Upper lobe of left lung (tissue), 6 donors: ENCODE measurements at places on chromosomes 3 and 15. TPM values are rescaled to one million over a fixed set of nuclear protein-coding genes. Genes with fewer than 3 reads are reported as not detected.

DNA sequence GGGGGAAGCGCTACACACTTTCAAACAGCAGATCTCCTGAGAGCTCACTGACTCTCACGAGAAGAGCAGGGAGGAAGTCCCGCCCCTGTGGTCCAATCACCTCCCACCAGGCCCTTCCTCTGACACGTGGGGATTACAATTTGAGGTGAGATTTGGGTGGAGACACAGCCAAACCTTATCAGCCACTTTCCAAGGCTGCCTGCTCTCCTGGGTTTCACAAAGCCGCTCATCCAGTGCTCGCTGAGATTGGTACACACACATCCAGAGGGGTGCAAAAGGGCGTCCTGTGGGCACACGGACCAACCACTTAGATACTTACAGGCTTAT, 23.1 kb downstream of the XXYLT1 start:
- H3K27me3 ChIP-seq: no peaks in the 10 kb centered on the region
- H3K4me3 ChIP-seq: no peak overlapping the region
- H3K27ac ChIP-seq: no peak overlapping the region
- H3K4me1 ChIP-seq: no peaks in the 10 kb centered on the region

- no peak overlapping the region for H3K4me3 ChIP-seq
- H3K27me3 ChIP-seq: no peaks in the 10 kb centered on the region
- H3K4me1 ChIP-seq: no peaks in the 10 kb centered on the region
- no peak overlapping the region for H3K27ac ChIP-seq
- no peak for DNase-seq
Measured at GRCh38 chr3:176262071-176262470, 935.2 kb downstream of the TBL1XR1 start.

- H3K4me1 ChIP-seq: peaks cover 13% of the 10 kb centered on the region
- H3K4me3 ChIP-seq: no peak overlapping the region
- peak; percentile 33 for DNase-seq
- no peaks in the 10 kb centered on the region for H3K27me3 ChIP-seq
Measured at GRCh38 chr15:38076786-38077185, 142.3 kb downstream of the TMCO5A start.

GRCh38 chr3:5389057-5389456, 201.6 kb downstream of the EDEM1 start:
- H3K27ac ChIP-seq: no peak overlapping the region
- no peaks in the 10 kb centered on the region for H3K27me3 ChIP-seq
- no peaks in the 10 kb centered on the region for H3K36me3 ChIP-seq
- H3K4me1 ChIP-seq: no peaks in the 10 kb centered on the region
- DNase-seq: no peak
- H3K4me3 ChIP-seq: no peak overlapping the region

GRCh38 chr3:61650719-61651410, 89.5 kb downstream of the PTPRG start:
- no peak overlapping the region for H3K4me3 ChIP-seq
- peaks cover 10% of the 10 kb centered on the region for H3K4me1 ChIP-seq
- no peak for DNase-seq
- H3K27ac ChIP-seq: no peak overlapping the region

DNA sequence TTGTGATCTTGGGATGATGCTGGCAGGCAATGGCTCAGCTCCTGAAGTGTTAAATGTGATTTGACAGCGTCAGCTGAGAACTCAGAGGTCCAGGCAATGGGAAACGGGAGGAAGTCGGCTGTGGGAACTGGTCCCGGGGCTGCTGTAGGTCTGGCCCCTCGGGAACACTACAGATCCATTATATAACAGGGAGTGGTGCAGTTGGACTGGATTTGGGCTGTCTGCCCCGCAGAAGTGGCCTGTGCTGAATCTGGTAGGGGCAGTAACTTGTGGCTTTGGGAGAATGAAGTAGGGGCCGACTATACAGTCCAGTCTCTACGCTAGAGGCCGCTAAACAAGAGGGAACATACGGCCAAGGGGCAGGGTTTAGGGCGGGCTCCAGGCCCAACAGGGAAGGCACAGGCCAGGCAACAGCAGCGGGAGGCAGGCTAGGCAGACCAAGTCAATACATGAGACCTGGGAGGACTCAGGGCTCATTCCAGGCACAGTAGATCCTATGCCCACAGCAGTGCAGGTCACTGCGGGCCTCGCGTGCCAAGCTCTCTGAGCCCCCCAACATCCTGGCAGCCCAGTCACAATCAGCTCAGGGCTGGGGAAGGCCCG, 20.3 kb upstream of the IL16 start:
- no peak overlapping the region for H3K4me3 ChIP-seq
- H3K27me3 ChIP-seq: no peaks in the 10 kb centered on the region
- peak overlapping the region; percentile 38 for H3K27ac ChIP-seq
- no peaks in the 10 kb centered on the region for H3K4me1 ChIP-seq
- H3K36me3 ChIP-seq: no peaks in the 10 kb centered on the region
- no peak for DNase-seq

ASB14 gene
- total RNA-seq: 2.1 TPM

C3orf49 gene
- total RNA-seq: not detected

GRCh38 chr3:10274601-10275000, 18.1 kb downstream of the GHRL start:
- H3K4me1 ChIP-seq: peaks cover 21% of the 10 kb centered on the region
- DNase-seq: no peak
- H3K36me3 ChIP-seq: peaks cover 54% of the 10 kb centered on the region
- no peak overlapping the region for H3K27ac ChIP-seq
- no peaks in the 10 kb centered on the region for H3K27me3 ChIP-seq
- H3K4me3 ChIP-seq: no peak overlapping the region

SPTSSB gene
- not detected for total RNA-seq

FRMD4B gene
- total RNA-seq: 48.0 TPM

DNA sequence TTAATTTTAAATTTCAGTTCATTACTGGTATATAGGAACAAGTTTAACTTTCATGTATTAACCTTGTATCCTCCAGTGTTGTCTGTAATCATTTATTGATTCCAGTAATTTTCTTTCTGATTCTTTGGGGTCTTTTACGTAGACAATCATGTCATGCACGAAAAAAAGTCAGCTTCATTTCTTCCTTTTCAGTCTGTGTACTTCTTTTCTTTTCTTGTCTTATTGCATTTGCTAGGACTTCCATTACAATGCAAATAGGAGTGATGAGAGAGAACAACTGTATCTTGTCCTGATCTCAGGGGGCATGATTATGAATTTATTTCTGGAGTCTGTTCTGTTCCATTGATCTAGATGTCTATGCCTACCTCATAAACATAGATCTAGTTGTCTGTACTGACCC, 56.5 kb downstream of the STT3B start:
- no peak for DNase-seq
- H3K4me1 ChIP-seq: no peaks in the 10 kb centered on the region
- H3K36me3 ChIP-seq: no peaks in the 10 kb centered on the region
- H3K4me3 ChIP-seq: no peak overlapping the region
- no peak overlapping the region for H3K27ac ChIP-seq

DNA sequence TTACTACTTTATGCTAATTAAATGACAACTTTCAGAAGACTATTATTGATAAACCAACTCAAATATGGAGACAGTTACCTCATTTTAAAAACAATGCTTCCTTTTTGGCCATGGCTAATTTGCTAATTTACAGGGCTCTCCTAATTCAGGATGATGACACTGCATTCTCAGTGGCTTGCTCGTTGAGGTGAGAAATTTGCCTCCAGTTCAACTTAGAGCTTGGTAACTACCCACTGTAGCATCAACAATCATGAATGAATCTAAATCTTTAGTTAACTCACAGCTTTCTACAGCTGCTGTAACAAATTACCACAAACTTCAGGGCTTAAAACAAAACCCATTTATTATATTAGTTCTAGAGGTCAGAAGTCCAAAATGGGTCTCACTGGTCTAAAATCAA, 14.0 kb downstream of the PBRM1 start:
- DNase-seq: no peak
- H3K27ac ChIP-seq: no peak overlapping the region
- peaks cover 22% of the 10 kb centered on the region for H3K4me1 ChIP-seq
- H3K4me3 ChIP-seq: no peak overlapping the region

DNA sequence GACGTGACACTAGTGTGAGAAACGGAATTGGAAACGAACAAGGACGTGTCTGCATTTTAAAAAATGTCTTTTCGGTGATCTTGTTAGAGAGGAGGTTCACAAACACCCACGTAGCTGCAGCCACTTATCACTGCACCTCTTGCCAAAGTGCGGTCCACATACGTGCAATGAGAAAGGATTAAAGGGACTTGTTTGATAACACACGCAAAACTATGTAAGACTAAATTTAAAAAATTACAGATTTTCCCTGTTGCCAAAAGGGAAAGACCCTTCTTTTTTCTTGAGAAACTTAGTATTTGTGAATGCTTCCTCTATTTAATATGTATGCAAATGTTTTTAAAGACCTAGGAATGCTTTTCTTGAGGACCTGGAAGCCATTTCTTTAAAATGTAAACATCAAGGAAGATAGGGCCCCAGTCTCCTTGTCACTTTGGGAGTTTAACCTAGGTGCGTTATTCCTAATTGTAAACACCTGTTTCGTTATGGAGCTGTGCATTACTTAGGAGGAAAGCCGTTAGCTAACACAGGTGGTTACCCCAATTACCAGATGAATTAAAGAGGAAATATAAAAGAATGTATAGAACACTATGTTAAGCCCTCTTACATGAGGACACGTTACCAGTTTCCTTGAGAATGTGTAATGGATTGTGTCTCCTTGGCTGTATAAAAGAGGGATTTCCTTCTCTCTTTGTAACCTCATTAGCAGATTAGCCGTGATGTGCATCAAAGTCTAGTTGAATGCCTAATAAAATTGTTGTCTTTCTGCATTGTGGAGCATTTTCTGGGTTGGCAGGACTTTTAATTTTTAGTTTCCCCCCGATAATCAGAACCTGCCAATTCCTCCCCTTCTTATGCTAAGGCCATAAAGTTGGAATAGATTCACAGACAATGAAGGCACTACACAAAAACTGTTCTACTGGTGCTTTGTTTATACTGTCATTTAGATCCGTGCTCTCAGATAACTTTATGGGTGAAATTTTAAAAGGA, 1.0 kb downstream of the LEKR1 start:
- H3K4me3 ChIP-seq: peak overlapping the region; percentile 81
- no peak for DNase-seq
- H3K27me3 ChIP-seq: no peaks in the 10 kb centered on the region

DNA sequence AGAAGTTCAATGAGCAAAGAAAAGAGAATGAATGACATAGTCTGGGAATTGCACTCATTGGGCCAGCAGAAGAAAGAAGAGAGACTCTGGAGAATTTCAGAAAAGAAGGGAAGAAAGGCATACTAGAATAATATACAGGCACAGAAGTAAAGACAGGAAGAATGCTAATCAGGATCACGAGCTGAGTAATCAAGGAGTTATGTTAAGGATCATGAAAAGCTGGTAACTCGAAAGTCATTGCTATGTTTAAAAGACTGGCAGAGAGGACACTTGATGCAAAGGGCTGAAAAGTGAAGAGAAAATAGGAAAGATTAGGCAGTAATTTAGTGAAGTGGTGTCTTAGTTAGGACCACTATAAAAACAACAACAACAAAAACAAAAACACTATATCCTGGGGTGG, 284.1 kb downstream of the ZBBX start:
- H3K27ac ChIP-seq: no peak overlapping the region
- no peaks in the 10 kb centered on the region for H3K27me3 ChIP-seq
- no peak for DNase-seq
- H3K4me3 ChIP-seq: no peak overlapping the region
- H3K36me3 ChIP-seq: no peaks in the 10 kb centered on the region

POU1F1 gene
- total RNA-seq: not detected

DNA sequence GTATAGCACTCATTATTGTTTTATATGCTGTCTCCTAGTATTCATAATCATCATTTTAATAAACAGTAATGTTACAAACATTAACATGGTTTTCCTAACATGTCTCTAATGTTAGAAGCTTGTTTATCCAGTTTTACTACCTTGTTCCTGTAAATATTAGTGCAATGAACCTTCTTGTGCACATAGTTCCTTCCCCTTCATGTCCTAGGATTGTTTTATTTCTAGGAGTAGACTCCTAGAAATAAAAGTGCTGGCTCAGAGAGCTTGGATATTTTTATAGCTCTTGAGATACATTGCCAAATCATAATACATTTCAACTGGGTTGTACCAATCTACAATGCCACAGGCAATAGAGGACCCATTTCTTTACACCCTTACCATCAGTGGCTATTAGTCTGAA, 161.3 kb downstream of the SV2B start:
- H3K4me1 ChIP-seq: no peaks in the 10 kb centered on the region
- DNase-seq: no peak
- no peak overlapping the region for H3K27ac ChIP-seq
- no peaks in the 10 kb centered on the region for H3K36me3 ChIP-seq
- no peaks in the 10 kb centered on the region for H3K27me3 ChIP-seq
- H3K4me3 ChIP-seq: no peak overlapping the region

DNA sequence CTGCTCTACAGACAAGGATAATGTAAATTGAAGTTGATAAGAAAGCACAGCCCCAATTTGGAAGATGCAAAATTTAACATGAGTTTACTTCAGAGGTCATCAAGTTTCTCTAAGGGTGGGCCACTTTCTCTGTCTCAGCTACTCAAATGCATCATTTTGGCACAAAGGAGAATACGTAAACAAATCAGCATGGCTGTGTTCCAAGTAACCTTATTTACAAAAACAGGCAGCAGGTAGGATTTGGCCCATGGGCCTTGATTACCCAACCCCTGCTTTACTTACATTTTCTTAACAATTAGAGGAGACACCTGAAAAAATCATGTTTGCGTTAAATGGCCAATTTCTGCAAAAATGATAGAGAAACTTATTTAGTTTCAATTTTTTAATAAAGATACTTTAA, 181.7 kb downstream of the GBE1 start:
- H3K36me3 ChIP-seq: peaks cover 15% of the 10 kb centered on the region
- H3K4me3 ChIP-seq: no peak overlapping the region
- no peak overlapping the region for H3K27ac ChIP-seq
- DNase-seq: no peak

GRCh38 chr3:188274249-188274915, 120.4 kb downstream of the LPP start:
- no peak for DNase-seq
- H3K27me3 ChIP-seq: no peaks in the 10 kb centered on the region
- no peak overlapping the region for H3K4me3 ChIP-seq
- no peaks in the 10 kb centered on the region for H3K36me3 ChIP-seq
- peaks cover 18% of the 10 kb centered on the region for H3K4me1 ChIP-seq
- no peak overlapping the region for H3K27ac ChIP-seq

FGF7 gene
- total RNA-seq: 10.2 TPM

GRCh38 chr3:63343674-63344073, 65.6 kb downstream of the SYNPR start:
- H3K36me3 ChIP-seq: no peaks in the 10 kb centered on the region
- H3K27ac ChIP-seq: no peak overlapping the region
- H3K4me1 ChIP-seq: peaks cover 12% of the 10 kb centered on the region
- no peak for DNase-seq

GRCh38 chr3:59486520-59486919, 436.7 kb upstream of the CFAP20DC start:
- no peaks in the 10 kb centered on the region for H3K4me1 ChIP-seq
- H3K36me3 ChIP-seq: no peaks in the 10 kb centered on the region
- no peak overlapping the region for H3K4me3 ChIP-seq
- H3K27ac ChIP-seq: no peak overlapping the region
- DNase-seq: no peak

- H3K27ac ChIP-seq: no peak overlapping the region
- H3K4me3 ChIP-seq: no peak overlapping the region
- H3K4me1 ChIP-seq: peaks cover 13% of the 10 kb centered on the region
- H3K27me3 ChIP-seq: no peaks in the 10 kb centered on the region
- no peak for DNase-seq
Measured at GRCh38 chr3:112089956-112090886, 4.0 kb downstream of the C3orf52 start.
